ENCODE measurements at places on chromosomes 6 and 20.

DNA sequence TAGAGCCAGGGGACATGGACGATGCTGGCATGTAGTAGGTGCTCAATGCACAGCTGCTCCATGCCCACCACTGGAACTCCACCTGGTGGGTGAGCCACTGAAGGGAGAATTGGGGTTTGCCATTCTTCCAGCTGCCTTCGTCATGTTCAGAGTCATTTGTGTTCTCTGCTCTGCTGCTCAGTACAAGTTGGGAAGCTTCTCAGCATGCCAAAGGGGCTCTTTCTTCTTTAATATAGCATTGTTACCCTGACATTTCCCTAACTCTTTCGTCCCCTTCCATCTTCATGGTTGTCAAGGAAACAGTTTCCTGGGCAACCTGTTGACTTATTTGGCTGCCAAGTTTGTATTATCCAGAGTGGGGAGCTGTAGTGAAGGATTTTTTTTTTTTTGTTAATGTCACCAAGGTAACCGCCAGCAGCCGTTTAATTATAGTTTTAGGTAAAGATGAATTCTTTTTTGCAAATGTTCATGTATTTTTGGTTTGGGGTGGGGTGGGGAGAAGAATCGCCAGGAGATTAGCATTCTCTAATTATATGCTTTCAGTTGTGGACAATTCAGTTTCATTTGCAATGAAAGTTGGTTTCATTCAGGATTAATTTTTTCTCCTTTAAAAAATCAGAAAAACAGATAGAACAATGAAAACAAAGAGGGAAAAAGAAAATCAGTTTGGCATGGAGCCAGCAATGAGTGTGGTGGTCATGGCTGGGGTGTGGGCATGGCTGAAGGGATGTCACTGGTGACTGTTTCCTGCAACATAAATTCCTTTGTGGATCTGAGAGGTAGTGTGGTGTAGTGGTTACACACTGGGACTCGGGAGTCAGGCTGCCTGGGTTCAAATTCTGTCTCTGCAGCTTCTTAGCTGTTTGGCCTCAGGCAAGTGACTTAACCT, 73.0 kb upstream of the KCNG1 start:
- no peak for DNase-seq

GRCh38 chr20:48189181-48189580, 403.9 kb upstream of the SULF2 start:
- no peak for DNase-seq

- DNase-seq: no peak
These were observed 12.6 kb downstream of the DYNLT1 start for GRCh38 chr6:158631678-158632537.

DNA sequence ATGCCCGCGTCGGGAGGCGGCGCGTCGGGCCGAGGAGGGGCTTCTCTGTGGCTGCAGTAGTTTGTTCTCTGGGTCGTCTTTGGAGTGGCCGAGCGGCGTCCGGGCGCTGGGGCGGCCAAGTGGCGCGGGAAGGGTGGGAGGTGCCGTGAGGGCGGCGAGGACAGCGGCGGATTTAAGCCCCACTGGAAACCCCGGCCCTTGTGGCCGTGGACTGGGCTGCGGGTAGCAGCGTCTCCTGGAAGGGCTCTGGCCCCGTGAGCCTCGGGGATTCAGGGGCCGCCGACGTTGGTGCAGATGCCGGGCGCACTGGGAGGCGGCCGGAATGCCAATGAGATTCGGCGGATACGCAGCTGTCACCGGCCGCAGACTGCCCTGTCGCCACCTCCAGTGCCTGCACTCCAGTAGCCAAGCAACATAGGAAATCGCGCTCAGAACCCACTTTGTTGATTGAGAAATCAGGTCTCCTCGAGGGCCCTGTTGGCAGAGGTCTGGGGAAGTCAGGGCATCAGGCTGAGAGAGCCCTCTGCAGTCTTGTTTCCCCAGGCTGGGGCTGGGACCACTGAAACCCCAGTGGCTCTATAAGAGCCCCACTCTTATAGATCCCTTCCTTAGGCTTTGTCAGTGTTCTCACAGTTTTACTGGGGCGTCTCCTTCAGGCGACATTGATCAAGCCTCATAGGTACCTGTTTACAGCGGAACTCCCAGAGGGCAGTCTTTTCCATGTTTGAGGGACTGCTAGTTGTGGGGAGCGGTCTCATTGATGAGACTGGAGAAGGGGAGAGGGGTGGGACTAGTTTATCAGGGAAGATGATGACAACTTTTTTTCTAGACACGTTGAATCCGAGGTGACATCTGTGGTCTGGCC, 642 bp downstream of the GZF1 start:
- DNase-seq: peak; percentile 8

DNA sequence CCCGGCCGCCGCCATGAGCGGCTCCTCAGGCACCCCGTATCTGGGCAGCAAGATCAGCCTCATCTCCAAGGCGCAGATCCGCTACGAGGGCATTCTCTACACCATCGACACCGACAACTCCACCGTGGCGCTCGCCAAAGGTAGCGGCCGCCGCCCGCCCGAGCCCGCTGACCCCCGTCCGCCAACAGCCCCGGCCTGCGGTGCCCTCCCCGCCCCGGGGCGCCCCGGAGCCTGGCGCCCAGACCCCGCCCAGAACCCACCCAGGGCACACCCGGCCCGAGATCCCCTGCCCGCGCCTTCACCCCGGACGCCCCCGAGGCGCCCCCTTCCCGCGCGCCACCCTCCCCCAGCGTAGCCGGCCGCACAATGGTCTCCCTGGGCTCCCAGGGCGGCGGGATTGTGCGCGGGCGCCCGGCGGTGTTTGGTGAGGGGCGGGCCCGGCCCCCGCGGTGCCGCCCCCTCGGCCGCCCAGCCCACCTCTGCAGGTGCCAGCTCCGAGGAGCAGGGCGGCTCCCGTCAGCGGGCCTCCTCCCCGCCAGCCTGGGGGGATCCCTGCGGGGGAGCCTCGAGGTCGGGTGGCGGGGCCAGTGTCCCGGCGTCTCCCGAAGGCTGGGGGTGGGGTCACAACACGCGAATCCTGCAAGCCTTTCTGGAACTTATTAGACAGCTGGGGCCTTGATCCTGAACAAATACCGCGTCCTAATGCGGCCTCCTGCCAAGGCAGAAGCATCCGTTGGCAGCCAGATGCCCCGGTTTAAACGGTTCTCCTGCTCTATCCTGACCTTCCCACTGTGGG, 577 bp downstream of the LSM14B start:
- DNase-seq: peak; percentile 41

DNA sequence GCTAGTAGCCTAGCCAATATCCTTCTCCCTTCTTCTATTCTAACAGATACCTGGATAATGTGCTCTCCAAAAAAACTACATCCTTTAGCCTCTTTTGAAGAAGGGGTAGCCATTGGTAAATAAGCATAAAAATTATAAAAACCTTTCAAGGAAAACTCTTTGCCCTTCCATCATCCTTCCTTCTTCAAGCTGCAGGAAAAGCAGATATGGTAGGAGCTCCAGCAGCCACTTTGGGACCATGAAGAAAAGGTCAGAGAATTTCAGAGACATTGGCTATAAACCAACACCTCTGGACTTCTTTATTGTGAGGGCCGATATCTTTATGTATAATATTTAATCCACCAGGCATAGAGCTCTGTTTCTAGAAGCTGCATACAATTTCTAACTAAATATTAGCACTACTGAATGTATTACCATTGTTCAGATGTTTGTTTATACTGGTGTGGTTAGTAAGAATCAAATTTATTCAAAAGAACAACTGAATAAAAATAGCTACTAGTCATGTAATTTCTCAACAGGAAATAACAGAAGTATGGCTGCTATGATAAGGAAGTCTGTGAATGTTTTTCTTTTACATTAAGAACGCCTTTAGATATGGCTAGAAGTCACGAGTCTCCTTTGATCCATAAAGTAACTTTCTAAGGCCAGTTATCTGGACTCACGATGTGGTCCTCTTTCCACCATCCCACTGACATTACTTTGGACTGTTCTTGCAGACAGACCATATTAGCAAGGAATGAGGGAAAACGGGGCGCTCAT, 32.2 kb downstream of the MYLK4 start:
- DNase-seq: no peak

DNA sequence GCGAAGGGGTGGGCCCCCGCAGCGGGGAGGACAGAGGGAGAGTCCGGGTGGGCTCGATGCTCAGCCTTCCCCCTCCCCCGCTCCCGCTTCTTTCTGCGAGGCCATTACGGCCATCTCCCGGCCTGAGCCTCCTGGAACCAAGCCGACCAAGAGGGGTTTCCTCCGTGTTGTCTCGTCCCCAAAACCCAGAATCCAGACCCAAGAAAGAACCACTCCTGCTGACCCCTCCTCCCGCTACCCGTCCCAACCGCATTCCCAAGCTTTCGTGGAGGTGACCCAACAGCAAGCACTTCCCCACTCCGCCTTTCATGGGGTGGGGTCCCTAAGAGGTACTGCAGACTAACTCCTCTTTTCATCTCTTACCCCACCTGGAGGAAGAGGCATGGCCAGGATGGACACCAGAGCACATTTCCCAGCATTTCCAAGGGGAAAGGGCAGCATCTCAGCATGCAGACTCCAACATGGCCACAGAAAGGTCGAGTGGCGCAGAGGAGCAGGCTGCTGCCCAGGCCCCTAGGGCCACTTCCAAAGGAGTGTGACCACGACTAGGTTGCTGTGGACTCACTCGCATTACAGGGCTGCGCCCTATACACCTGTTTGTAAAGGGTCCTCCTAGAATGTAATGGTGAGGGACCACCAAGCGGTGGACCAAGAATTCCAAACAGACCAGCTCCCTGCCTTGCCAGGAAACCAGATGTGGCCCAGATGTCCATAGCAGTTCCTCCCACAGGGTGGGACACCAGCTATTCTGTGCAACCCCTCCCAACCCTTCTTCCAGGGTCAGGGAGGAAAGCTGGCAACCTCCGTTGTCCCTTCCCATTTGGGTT, 53.4 kb downstream of the MRPL14 start:
- no peak for DNase-seq

DNA sequence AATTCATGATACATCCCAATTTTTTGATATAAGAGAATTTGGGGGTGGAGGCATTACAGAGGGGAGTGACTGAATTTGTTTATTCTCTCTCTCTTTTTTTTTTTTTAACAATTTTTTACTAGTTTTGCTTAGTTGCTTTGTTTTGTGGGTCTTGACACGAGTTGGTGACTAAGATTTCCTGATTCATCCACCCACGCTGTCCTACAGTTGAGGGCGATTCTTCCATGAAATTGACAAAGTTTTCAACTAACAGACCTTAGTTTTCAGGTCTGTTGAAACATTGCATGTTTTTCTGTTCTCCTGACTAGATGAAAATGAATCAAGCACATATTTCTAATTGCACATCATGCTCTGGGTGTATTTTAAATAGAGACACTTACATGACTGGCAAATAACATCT, 613.8 kb downstream of the TFAP2B start:
- no peak for DNase-seq

GRCh38 chr6:24802271-24803059, 3.7 kb upstream of the ARMH2 start:
- no peak for DNase-seq

DNA sequence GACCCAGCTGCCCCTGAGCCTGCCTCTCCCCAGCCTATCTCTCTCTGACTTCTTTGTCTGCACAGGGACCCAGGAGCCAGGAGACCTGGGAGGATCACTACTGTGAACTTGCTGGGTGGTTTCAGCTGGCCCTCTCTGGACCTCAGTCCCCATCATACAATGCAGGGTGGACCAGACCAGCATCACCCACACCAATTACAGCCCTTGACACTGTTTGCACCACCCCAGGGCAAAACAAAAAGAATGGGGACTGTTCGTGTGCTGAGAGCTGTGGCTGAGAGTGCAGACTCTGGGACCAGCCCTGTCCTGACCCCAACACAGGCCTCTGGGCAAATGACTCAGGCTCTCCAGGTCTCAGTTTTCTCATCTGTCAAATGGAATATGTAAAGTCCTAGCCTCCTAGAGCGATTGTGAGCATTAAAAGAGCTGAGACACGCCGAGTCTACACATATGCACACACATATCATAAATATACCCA, 25.4 kb downstream of the PTGIS start:
- DNase-seq: no peak

GRCh38 chr20:53794529-53795115, 201.0 kb upstream of the ZNF217 start:
- no peak for DNase-seq

DNA sequence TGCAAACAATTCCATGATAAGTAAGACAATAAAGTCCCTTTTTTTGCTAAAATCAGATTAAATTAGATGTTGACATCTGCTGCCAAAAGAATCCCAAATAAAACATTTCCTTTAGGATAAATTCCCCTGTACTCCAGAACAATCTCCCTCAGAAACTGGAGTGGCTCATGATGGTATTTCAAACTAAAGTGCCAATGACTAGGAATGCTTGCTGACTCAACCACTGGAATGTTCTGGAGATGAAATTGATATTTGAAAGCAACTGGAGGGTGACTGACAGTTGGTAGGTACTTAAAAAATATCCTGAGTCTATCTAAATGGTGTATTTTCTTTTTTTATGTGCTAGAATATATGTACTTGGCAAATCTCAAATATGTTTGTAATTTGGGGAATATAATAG, 350.1 kb upstream of the TSHZ2 start:
- no peak for DNase-seq

GRCh38 chr20:38969708-38970107, 7.6 kb downstream of the DHX35 start:
- DNase-seq: no peak

DNA sequence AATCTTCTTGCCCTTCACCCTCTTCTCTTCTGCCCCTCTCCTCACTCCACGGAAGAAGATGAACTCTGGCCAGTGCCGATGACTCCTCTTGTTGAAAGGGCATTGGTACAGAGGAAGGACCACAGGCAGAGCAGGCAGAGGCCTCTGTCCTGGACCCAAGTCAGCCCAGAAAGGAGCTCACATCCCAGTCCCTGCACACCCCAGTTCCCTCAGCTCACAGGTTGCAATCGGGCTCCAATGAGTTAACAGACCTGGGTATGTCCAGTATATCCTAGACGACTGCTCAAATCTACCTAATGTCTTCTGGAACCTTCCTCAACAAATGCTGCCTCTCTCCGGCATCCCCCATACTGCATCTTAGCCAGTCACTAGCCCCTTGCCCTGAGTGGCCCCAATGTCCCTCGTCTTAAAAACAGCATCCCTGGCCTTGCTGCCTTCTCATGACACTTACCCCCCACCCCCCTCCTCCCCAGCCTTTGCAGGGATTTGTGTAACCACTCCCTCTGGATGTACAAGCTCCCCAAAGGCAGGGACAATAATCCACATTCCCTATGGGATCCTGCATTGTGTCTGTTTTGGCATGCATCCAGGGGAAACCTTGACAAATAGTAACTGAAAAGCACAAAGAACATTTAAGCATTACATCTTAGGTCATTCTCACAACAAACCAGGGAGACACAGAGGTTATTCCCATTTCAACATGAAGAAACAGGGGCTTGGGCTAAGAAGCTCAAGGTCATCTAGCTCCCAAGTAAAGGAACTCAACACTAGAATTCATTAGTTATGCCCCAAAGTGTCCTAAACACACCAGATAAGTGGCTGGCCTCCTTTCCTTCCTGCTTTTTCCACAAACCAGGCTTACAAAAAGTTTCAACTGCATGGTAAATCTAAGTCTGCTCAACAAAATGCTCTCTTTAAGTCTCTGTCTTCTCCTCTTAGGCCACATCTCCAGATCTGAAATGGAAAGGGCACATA, 45.1 kb downstream of the TRERF1 start:
- DNase-seq: peak; percentile 1

GRCh38 chr6:105886814-105887544, 199.2 kb upstream of the PRDM1 start:
- DNase-seq: no peak

GRCh38 chr6:43900916-43901732, 131.1 kb downstream of the VEGFA start:
- DNase-seq: no peak

GRCh38 chr20:58483051-58483450, 32.1 kb downstream of the APCDD1L start:
- DNase-seq: no peak

- DNase-seq: no peak
These were observed 26.2 kb upstream of the ENPP4 start for GRCh38 chr6:46103441-46104115.

Data from activated naive CD4-positive, alpha-beta T cell treated with Interleukin-2 at 50 U/mL for 16 hours (primary cell).